ENCODE measurements at places on chromosomes 7 and 10. TPM values are rescaled to one million over a fixed set of nuclear protein-coding genes. Genes with fewer than 3 reads are reported as not detected.
A peak's percentile ranks its signal among the peaks of the same experiment; 100 is the strongest.

GRCh38 chr10:2951235-2951835, 116.0 kb upstream of the PFKP start:
- no peak for DNase-seq

Gene FBH1
- total RNA-seq = 68.4 TPM

GRCh38 chr10:16182144-16182543, 254.7 kb upstream of the PTER start:
- no peak for DNase-seq

DNA sequence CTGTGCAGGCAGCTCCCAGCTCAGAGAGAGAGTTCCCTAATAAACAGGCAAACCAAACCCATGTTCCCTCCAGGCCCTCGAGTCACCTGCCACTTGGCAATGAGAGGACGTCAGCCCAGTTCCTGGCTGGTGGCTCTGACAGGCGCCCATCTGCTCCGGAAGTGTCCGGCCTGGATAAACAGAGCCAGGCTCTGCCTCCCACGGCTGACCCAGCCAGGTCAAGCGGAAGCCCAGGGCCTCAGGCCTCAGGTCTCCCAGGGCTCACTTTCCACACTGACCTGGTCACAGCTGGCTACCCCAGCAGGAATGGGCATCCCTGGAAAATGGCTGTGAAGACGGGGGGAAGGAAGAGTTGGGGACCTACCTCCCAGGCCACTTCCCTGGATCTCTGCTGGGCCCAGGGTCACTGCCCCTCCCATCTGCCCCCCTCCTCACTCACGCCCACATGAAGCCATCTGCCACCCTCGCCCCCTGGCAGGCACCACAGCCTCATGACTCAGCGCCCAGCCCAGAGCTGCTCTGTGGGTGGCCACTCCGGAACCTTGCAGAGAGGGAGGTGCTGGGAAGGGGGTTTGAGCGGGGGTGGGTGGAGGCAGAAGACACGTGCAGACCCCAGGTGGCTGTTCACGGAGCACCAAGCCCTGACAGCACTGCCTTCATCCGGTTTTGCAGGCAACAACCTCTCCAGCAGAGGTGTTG, 37.4 kb upstream of the DUSP5 start:
- no peak for DNase-seq

Gene MSMB
- not detected for total RNA-seq

GRCh38 chr7:130947792-130948580, 214.0 kb upstream of the KLF14 start:
- DNase-seq = no peak

GRCh38 chr7:159167139-159167538, 22.5 kb upstream of the VIPR2 start:
- DNase-seq = no peak

- DNase-seq = no peak
Measured at GRCh38 chr10:94412449-94412848, 10.1 kb downstream of the TBC1D12 start.

Gene HNRNPH3
- total RNA-seq = 44.5 TPM

Gene DRGX
- total RNA-seq = not detected

Gene HGF
- total RNA-seq = not detected

DNA sequence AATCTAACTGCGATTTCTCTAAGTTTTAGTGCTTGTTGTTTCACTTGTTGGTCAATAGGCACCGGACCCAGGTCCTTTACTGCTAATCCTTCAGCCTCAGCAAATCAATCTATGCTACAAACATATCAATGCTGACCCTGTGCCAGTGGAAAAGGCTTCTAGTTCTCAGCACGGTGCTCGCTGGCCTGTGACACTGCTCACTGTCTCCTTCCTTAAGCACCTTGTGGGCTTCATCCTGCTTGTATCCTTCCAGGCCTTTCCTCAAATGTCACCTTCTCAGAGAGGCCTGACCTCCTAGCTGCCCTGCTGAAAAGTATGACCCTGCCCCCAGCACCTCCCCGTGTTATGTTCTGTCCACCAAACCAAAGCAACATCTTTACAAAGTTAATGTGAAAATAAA, 201.2 kb upstream of the FRMD4A start:
- DNase-seq = no peak

DNA sequence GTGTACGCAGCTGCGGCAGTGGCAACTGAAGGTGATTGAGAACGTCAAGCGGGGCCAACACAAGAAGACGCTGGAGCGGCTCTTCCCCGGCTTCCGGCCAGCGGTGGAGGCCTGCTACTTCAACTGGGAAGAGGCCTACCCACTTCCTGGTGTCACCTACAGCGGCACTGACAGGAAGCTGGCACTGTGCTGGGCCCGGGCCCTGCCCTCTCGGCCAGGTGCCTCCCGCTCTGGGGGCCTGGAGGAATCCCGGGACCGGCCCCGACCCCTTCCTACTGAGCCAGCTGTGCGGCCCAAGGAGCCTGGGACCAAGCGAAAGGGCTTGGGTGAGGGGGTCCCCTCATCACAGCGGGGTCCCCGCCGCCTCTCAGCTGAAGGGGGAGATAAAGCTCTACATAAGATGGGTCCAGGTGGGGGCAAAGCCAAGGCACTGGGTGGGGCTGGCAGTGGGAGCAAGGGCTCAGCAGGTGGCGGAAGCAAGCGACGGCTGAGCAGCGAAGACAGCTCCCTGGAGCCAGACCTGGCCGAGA, 6.5 kb downstream of the ZSWIM8 start:
- DNase-seq = no peak

GRCh38 chr7:8254667-8255066, 7.3 kb downstream of the ICA1 start:
- no peak for DNase-seq

Gene INPP5A
- total RNA-seq = 40.8 TPM

- no peak for DNase-seq
Measured at GRCh38 chr10:77810446-77811335, 115.9 kb downstream of the DLG5 start.

- DNase-seq = peak; percentile 23
Measured at GRCh38 chr7:27740449-27741086, 606 bp downstream of the TAX1BP1 start.

DNA sequence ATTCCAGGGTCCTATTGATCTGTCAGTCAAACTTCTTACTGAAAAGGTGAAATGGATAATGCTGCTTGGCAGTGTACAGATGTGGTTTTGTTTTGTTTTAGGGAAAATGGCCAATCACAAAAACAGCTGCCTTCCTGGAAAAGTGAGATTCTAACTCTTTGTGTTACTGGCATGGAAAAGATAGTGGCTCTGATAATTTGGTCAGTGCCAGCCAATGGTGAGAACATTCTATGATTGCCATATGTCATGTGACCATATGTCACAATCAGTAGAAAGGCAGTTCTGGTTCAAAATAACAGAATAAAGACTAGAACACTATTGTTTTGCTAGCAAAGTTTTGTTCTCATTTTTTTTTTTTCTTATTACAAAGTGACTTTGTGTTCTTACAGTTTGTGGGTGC, 139.2 kb upstream of the CCDC6 start:
- no peak for DNase-seq

- DNase-seq = no peak
Measured at GRCh38 chr10:52632591-52632990, 140.0 kb downstream of the MBL2 start.

DNA sequence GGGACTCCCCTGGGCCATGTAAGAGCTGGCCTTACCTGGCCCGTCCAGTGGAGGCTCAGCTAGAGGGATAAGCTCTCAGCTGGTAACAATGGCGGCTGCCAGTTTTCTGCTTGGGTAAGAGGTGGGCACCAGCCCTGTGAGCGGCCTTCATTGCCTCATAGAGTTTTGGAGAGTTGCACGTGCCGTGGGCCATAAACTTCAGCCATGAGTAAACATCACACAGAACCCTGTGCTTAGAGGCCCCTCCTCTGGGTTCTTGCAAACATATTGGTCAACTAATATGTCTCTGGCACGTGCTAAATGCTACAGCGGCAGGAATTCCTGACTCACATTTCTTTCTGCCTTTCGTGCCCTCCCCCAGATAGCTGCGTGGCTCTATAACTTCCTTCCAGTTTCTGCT, 103.9 kb upstream of the LEP start:
- DNase-seq = no peak

- no peak for DNase-seq
Measured at GRCh38 chr10:110779489-110779888, 92.2 kb upstream of the PDCD4 start.

GRCh38 chr7:6154542-6155404, 117.7 kb downstream of the CYTH3 start:
- no peak for DNase-seq

DNA sequence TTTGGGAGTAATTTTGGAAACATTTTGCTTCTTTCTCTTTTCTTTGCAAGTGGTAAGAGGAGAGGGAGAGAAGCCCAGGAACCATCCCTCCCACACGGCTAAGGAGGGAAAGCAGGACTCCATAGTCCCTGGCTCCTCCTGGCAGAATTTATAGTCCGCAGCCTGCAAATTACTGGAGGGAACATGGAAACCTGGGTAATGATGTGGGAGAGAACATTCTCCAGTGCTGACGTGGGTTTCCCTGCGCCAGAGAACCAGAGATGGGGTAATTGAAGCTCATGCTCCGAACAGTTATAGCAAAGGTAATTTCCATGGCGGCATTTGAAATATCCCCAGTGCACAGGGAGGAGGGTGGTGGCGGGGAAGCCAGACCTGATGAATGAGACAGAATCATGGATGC, 320.4 kb downstream of the RPS24 start:
- DNase-seq = no peak

DNA sequence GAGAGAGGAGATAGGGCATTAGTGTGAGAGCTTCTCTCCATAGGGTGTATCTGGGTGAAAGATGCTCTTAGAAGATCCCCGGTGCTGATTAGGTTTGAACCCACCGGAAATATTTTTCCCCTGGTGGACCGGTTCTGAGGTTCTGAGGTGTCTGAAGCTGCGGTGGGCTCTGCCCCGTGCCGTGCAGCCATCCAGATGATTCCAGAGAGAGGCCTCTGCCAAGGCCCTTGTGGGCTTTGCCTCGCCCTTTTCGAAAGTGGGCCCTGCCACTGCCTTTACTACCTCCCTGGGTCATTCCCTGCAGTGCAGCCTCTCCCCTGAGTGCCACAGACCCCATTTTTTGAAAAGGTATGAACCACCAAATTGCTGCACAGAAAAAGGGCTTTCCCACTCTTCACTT, 2.8 kb downstream of the GIMAP8 start:
- no peak for DNase-seq

Gene GATA3
- total RNA-seq = 3.2 TPM

GRCh38 chr10:84256510-84257342, 11.9 kb downstream of the RGR start:
- no peak for DNase-seq

DNA sequence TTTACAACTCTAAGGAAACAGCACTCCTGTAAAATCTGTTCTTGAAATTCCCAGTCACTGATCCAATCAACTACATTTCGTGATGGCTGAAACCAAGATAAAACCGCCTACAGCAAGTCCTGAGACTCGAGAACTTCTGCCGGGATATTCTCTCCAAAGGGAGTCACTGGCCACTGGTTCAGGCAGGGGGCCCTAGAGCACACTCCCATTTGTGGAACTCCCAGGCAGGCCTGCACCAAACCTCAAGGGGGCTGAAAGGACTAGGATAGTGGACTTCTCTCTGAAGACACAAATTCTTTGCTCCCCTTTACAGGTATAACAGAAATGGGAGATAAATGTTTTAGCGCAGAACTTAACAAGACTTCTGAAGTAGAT, 16.3 kb downstream of the CYTH3 start:
- DNase-seq = no peak

- DNase-seq = no peak
Measured at GRCh38 chr10:987620-987869, 689 bp upstream of the GTPBP4 start.

Gene STK32C
- total RNA-seq = 13.0 TPM

Gene CLRN3
- total RNA-seq = not detected

GRCh38 chr7:105112440-105113418, 98.7 kb downstream of the KMT2E start:
- no peak for DNase-seq

Gene PNPLA8
- 12.7 TPM for total RNA-seq

Gene IFIT1B
- total RNA-seq = not detected

Gene SUN3
- not detected for total RNA-seq

Gene MYOF
- total RNA-seq = 208 TPM

GRCh38 chr7:75727881-75728593, 10.7 kb downstream of the HIP1 start:
- DNase-seq = no peak

DNA sequence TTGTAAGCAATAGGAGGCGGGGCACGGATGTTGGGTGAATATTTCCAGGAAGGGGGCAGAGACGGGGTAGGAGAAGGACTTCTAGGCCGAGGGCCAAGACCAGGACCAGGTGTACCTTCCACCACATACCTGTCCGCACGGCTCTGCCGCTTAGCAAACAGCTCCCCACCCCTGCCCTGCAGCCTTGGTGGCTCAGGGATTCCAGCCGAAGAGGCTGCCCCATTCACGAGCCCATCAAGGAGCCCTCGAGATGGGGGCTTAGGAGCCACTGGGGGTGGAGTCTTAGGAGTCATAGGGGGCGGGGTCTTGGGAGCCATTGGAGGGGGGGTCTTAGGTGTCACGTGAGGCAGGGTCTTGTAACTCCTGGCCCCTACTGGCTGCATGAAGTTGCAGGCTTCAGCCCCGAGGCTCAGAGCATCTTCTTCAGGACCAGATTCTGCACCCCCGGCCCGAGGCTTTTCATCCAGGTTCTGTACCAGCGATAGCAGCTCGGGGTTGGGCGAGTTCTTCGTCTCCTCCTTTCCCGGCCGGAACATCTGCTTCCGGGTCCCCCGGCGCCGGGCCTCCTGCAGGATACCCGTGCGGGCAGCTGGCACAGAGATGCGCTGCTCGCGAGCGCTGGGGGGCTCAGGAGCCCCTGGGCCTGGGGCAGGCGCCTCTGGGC, 6.1 kb upstream of the MYOZ1 start:
- no peak for DNase-seq

Gene AKR1E2
- total RNA-seq = 2.2 TPM

- DNase-seq = no peak
Measured at GRCh38 chr7:154252046-154252445, 199.8 kb downstream of the DPP6 start.

- no peak for DNase-seq
Measured at GRCh38 chr7:150847536-150847935, 4.8 kb upstream of the AOC1 start.
